ENCODE measurements at places on chromosomes 7 and 10. TPM values are rescaled to one million over a fixed set of nuclear protein-coding genes. Genes with fewer than 3 reads are reported as not detected.

The MUC12 gene
- total RNA-seq = not detected

The SLC18A3 gene
- 1.5 TPM for total RNA-seq

The INHBA gene
- total RNA-seq = 16.7 TPM

The ADGRA1 gene
- not detected for total RNA-seq

The FKBP14 gene
- total RNA-seq = 7.3 TPM

The UCN3 gene
- not detected for total RNA-seq

The HOXA7 gene
- 0.85 TPM for total RNA-seq

The ASZ1 gene
- not detected for total RNA-seq

The SPDYE5 gene
- total RNA-seq = not detected

The ZNF248 gene
- total RNA-seq = 26.9 TPM

The PTPRZ1 gene
- total RNA-seq = 2.6 TPM

- ATAC-seq = no peak
Observed at GRCh38 chr10:52573347-52573746, 199.2 kb downstream of the MBL2 start.

DNA sequence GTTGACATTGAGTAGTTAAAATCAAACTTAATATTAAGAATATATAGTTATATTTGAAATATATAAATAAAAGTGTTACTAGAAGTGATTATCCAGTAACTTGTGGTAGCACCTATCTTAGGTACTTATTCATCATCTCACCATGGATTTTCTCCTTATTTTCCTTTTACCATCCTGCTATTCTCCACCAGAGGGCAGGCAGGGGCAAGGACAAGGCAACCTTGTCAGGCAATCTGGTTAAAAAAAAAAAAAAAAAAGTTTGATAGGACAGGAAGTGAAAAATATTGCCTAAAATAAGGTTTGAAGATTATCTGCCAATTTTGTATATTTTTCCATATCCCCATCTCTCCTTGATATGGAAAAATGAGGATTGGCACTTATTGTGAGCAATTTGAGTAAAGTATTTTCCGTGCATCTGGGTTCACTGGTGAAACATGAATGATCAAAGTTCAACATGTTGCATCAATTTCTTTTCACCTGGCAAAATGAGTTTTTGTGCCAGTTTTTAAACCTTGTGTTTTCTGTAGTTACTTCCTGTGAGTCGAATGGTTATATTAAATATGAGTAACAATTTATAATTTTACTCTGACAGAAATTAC, 256.7 kb downstream of the AGMO start:
- no peak for ATAC-seq

GRCh38 chr10:77603534-77603927, 34.1 kb downstream of the KCNMA1 start:
- peak; percentile 22 for ATAC-seq

DNA sequence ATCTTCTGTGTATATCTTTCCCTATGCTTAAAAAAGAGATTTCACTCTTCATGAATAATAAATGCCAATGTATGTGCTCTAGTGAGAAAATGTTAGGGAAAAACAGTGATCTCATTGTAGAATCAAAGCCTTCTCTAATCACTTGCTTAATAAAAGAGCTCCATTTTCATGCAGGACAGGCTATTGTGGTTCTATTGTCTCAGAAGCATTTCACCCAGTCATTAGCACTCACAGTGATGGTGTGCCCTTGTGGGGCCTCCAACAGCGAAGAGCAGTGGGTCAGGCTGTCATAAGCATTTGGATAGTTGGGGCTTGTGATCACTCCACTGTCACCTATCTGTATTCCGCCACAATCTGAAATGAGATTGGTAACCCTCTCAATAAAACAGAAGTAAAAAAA, 83.9 kb upstream of the RSU1 start:
- no peak for ATAC-seq

GRCh38 chr10:89074120-89074519, 83.5 kb downstream of the FAS start:
- ATAC-seq = peak; percentile 82

- no peak for ATAC-seq
Observed at GRCh38 chr10:978826-979421, 9.3 kb upstream of the GTPBP4 start.

DNA sequence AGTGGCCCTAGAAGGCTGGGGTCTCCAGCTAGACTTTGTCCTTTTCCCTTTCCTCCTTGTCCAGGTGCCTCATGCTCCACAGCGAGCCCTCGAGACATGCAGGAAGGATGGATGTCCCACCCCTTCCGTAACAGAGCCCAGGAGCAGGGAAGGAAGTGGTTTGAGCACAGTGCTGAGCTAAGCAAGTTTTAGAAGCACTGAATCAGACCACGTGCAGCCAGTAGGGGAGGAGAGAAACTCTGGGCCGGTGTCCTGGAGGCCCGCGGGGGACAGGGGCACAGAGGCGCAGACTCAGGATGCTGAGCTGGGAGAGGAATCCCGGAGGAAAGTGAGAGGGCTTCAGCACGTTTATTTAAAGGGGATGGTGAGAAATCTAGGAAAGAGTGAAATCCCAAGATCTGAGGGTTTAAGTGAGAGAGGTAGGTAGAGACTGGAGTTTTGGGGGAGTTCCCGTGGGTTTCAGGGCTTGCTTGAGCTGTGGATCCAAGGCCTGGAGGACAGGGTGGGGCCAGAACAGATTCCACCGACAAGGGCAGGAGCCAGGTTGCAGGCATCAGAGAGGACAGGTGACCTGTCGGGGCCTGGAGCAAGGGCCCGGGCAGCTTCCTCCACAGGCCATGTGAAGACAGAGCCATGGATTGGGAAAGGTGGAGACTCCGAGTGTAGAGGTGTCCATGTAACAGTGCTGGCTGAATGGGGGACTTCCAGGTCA, 4.4 kb upstream of the IRF5 start:
- ATAC-seq = no peak

GRCh38 chr7:121278120-121279021, 50.4 kb upstream of the WNT16 start:
- no peak for ATAC-seq

DNA sequence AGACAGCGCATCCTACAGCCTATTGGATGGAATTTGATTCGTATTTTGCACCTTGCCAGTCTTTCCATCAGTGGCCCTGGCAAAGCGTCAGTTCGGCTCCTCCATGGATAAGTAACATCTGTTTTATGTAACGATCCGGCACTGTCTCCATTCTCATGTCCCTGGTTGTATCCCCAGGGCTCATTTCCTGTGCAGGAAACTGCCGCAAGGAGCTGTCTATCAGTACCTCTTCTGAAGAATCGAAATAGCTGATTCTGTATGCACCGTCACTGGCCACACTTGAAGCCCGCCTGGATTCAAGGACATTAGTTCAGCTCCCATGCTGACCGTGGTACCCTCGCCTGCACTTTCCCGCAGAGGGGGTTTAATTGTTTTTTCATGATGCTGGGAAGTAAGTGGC, 53.1 kb upstream of the NPS start:
- ATAC-seq = no peak

DNA sequence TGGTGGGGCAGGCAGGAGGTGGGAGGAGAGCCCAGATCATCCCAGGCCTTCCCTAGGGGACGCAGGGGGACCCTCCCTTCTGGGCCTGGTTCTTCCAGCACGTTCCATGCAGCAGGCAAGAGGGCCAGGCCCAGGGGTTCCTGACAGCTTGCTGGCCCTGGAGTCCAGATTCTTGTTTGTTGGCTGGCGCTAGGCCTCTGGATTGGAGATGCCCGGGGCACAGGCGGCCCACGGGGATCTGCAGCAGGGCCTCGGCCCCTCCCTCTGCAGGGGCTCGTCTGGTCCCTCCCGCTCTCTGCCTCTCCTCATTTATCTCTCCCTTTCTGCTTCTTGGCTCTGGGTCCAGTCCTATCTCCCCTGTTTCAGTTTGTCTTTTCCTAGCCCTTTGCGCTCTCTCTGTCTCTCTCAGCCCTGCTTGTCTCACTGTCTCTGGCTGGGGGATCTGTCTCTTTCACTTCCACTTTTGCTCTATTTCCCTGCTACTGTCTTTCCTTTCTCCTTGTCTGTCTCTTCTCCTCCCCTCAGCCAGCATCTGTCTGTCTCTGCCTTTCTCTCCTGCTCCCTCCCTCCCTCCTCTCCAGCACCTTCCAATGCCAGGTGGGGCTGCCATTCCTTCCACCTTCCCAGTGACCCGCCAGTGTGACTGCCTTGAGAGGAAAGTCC, 1.1 kb upstream of the AQP1 start:
- no peak for ATAC-seq

DNA sequence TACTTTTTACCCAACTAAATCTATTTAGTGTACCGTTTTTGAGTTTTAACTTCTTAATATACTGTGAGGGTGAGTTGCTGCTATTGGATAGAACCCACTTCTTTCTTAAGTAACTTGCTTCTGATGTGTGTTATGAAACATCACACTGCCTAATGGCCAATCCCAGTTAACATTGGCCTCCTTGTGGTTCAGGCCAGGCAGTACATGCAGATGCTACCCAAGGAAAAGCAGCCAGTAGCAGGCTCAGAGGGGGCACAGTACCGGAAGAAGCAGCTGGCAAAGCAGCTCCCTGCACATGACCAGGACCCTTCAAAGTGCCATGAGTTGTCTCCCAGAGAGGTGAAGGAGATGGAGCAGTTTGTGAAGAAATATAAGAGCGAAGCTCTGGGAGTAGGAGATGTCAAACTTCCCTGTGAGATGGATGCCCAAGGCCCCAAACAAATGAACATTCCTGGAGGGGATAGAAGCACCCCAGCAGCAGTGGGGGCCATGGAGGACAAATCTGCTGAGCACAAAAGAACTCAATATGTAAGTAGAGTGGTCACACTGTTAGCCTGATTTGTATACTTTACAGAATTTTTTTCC, 39.7 kb downstream of the TES start:
- ATAC-seq = no peak

GRCh38 chr10:110686047-110686446, 41.9 kb downstream of the RBM20 start:
- ATAC-seq = no peak

GRCh38 chr10:56881218-56881617, 520.2 kb upstream of the ZWINT start:
- ATAC-seq = no peak

- ATAC-seq = no peak
Observed at GRCh38 chr7:150983893-150984368, 5.8 kb upstream of the KCNH2 start.

DNA sequence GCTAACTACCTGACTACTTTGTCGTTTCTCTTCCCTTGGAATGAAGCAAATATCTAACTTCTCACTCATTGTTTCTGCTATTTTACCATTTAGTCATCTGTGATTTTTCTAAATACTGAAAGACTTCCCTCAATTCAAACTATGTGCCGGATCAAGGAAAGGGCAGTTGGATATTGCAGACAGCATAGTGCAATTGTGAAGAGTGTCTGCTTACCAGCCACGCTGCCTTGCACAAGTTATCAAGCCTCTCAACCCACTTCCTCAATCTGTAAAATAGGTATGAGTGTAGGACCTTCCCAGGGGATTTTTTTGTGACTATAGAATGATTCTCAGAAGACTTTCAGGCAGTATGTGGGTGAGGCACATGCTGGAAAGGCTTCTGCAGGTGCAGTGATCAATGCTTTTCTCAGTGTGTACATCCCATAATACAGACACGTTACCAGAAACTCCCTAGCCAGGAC, 54.3 kb downstream of the EGFR start:
- ATAC-seq = no peak

All from gastroesophageal sphincter (tissue), 4 donors.